ENCODE measurements at places on chromosomes 1 and 21. TPM values are rescaled to one million over a fixed set of nuclear protein-coding genes. Genes with fewer than 3 reads are reported as not detected.

GRCh38 chr1:170765712-170766330, 101.9 kb downstream of the PRRX1 start:
- DNase-seq, result no peak

DNA sequence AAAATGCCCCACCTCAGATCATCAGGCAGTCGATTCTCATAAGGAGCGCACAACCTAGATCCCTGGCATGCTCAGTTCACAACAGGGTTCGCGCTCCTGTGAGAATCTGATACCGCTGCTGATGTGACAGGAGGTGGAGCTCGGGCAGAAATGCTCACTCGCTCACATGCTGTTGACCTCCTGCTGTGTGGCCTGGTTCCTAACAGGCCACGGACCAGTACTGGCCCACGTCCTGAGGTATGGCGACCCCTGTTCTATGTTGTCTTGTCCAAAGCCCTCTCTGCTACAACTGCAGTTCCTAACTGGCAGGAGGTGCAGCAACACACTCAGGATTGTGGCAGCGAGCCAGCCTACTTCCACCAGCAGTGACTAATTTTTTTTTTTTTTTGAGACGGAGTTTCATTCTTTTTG, 70.6 kb downstream of the CLSTN1 start:
- DNase-seq, result no peak

DNA sequence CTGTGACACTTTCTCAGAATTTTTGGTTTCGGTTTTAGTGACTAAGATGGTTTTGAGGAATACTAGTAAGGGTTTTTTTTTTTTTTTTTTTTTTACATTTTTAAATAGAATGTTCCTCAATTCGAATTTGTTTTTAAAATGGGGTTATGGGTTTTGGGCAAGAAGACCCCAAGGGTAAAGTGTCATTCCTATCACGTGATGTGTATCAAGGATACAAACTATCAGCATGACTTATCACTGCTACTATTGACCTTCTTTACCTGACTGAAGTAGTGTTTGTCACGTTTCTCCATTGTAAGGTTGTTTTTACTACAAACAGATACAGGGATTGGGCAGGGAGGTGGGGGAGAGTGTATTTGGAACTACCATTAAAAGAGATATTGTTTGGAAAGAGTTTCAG, 781.1 kb upstream of the ADGRL4 start:
- no peak for DNase-seq

GRCh38 chr21:16454399-16454798, 724.6 kb downstream of the USP25 start:
- DNase-seq, result no peak

DNA sequence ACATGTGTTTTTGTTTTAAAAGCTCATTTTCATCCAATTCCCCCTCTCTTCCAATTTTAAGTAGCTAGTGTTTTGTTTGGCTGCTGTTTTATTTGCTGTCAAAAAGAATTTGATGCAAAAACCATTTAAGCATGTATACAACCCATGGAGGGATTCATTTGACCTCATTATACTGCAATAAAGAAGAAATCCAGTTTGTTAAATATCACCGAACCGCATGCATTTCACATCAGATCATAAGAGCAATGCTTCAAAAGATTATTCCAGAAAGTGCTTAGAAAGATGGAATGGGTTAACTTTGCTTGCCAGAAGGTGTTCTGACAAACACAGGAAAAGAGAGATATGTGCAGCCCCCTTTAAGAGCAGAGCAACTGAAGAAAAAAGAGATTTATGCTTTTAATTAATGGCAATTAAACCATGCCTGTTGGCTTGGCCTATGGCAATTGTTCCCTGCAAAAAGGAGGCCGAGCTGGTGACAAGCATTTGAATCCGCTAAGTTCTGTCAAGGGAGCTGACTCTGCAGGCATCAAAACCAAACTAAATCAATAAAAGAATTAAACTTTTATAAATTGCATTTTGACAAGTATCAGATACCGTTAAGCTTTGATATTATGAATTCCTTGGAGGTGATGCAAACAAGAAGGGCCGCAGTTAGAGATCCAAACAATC, 14.4 kb upstream of the BARHL2 start:
- no peak for DNase-seq

DNA sequence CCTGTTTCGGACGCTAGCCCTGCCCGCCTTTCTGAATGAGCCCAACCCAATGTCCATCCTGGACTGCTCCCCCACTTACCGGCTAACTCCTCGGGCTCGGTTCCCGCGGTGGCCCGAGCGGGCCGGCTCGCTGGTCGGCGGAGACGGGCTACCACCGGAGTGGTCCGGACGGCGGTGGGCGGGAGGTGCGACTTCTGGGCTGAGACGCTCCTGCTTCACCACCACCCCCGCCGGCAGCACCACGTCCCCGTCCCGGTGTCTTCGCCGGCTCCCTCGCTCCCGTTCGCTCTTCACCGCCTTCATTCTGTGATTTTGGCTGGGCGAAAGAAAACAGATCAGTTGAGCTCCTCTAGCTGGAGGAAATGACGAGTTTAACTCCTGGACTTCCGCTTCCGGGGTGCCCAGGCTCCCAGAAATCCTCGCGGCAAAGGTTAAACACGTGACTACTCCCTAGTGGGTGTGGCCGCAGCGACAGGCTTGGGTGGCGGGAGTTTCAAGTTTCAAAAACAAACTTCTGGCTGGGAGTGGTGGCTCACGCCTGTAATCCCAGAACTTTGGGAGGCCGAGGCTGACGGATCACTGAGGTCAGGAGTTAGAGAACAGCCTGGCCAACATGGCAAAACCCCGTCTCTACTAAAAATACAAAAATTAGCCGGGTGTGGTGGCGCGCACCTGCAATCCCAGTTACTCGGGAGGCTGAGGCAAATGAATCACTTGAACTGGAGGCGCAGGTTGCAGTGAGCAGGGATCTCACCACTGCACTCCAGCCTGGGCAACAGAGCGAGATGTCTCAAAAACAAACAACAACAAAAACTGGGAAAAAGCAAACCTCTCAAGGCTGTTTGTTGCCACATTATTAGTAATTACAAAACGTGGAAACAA, at the start of gene SNIP1:
TSS of gene SNIP1 (minus strand) at position 367 of the 882 bp plus-strand sequence. CDS start at position 303, 64 bp downstream.
- peak; percentile 98 for DNase-seq

GRCh38 chr1:108034396-108034795, 69.4 kb upstream of the VAV3 start:
- no peak for DNase-seq

- no peak for DNase-seq
Measured at GRCh38 chr1:53568540-53568939, 109.3 kb downstream of the DMRTB1 start.

DNA sequence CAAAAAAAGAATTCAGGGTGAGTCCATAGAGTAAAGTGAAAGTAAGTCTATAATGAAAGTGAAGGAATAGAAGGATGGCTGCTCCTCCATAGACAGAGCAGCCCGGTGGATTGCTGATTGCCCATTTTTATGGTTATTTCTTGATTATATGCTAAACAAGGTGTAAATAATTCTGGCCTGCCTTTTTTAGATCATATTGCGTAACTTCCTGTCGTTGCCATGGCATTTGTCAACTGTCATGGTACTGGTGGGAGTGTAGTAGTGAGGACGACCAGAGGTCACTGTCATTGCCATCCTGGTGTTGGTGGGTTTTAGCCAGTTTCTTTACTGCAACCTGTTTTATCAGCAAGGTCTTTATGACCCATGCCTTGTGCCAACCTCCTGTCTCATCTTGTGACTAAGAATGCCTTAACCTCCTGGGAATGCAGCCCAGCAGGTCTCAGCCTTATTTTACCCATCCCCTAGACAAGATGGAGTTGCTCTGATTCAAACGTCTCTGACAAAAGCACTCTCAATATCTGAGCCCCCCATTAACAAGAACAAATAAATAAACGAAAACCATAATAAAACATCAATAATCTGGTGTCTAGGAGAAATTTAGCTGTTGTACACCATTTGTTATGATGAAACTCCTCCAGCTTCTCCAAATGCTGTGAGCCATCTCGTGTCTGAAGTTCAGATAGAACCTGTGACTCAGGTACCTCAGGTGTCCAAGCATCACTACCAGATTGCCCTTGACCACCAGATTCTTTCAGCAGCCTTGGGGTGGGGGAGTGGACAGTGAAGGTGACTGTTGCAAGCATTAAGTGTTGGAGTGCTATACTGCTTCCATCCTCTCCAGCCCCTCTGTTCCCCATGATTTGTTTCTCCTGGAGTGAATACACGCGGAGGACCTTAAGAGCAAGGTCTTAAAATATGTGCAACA, 36.0 kb downstream of the EBNA1BP2 start:
- no peak for DNase-seq

GRCh38 chr1:53792806-53793205, 45.3 kb downstream of the NDC1 start:
- no peak for DNase-seq

GRCh38 chr21:33541105-33541711, 709 bp downstream of the GART start:
- DNase-seq, result peak; percentile 75

DNA sequence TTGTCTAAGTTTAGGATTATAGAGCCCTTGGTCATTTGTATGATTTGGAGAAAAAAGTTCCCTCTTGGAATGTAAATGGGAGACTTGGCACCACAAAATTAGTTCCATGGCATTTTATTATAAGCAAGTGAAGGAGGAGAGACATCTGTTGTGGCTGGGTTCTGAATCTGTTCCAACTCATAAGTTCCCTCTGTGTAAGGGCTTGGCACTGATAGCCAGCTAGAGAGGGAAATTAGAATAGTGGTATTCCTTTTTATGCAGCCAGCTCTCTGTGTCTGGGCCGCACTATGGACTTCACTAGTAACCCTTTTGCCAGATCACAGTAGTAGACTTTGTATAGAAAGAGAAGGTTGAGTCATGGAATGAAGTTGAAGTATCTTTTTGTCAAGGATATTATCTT, 31.1 kb downstream of the GNAI3 start:
- no peak for DNase-seq

- DNase-seq, result no peak
Measured at GRCh38 chr1:26794391-26794790, 6.6 kb downstream of the PIGV start.

DNA sequence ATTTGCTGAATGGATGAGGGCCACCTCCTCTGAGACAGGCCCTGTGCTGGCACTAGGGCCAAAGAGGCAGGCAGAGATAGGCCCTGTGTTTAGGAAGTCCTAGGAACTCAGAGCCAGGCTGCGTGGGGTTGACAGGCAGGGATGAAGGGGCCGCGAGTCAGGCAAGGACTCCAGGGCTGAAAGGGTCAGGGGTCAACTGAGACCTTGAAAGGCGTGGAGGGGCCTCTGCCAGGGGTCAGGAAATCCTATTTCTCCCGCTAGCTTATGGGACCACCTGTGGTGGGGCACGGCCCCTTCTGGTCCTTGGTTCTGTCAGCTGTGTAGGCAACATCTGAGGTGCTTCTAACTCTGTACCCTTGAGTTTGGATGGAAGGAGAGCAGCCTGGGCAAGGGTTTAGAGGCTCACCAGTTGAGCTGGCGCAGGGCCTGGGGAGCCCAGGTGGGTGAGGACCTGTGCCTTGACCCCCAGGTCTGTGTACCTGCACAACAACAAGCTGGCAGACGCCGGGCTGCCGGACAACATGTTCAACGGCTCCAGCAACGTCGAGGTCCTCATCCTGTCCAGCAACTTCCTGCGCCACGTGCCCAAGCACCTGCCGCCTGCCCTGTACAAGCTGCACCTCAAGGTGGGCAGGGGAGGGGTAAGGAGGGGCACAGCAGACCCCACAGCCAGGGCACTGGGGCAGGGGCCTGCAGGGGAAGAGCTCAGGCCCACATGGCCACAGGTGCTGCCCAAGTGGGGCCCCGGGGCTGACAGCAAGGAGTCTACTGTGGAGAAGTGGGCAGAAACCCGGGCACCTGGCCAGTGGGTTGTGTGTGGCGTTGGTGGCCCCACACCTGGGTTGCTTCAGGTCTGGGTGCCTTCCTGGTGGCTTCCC, 14.9 kb downstream of the PODN start:
- DNase-seq, result no peak

DNA sequence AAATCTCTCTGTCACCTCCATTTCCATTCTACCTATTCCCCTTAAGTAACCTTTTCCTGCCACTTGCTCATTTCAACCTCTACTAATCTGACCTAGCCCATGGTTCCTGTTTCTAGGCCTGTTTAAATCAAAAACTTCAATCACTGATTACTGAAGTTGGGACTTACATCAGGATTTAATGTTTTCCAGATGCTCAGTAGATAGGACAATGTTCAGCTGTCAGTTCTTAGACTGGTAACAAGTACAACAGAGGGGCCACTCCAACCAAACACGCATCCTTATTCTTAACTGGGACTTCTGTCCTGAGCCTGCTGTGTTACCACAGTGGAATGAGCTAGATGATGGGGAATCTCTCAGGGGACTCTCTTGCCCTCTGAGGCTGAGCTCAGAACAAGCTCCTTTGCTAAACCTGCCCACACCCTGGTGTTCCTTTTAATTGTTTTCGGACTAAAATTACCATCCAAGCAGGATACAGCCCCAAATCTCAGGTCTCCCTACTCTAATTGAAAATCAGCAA, 974.6 kb downstream of the TTLL7 start:
- DNase-seq, result no peak

- peak; percentile 88 for DNase-seq
Measured at GRCh38 chr1:201530741-201531531, 8.0 kb upstream of the NAV1 start.

- DNase-seq, result no peak
Measured at GRCh38 chr1:109946511-109946910, 35.9 kb downstream of the CSF1 start.

DNA sequence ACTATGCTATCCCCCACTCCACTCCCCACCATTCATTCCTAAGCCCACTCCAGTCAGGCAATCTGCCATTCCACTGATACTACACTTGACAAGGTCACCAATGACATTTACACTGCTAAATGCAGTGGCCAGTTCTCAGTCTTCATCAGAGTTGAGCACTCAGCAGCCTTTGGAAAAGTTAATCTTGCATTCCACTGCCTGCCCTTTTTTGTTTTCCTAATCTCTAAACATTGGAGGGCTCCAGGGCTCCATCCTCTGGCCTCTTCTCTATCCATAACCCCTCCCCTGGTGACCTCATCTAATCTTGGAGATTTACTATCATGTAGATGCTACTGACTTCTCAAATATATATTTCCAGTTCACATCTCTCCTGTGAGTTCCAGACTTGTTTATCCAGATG, 70.9 kb upstream of the S1PR1 start:
- no peak for DNase-seq

DNA sequence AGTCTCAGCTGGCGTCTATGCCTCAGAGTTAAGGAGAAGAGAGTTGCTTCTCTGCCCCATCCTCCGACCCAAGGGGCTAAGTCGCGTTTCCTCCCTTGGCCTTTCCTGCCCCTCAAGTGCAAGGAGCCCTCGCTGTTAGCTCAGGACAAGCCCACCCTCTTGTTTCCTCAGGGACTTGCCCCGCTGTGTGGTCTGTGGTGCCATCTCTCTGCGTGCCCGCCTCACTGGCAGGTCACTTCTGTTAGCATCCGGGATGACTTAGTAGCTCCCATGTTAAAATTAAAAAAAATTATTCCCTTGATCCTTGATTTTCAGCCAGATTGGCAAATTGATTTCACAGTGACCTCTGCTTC, 96.5 kb downstream of the PCBP3 start:
- no peak for DNase-seq

- peak; percentile 95 for DNase-seq
Measured at GRCh38 chr1:99849744-99850458, at the start of gene AGL. AGL (plus strand) TSS chr1:99850361; CDS start chr1:99851043, 682 bp downstream.

The TSPAN2 gene
- not detected for total RNA-seq

The MMP23B gene
- 0.38 TPM for total RNA-seq

The HMGCS2 gene
- 0.18 TPM for total RNA-seq

The VAMP4 gene
- 13.7 TPM for total RNA-seq

The RBM11 gene
- 2.2 TPM for total RNA-seq

The TRPM2 gene
- 2.1 TPM for total RNA-seq

The FYB2 gene
- total RNA-seq, result not detected

The LRRC8B gene
- total RNA-seq, result 20.3 TPM

The NEK7 gene
- 30.3 TPM for total RNA-seq

The GPR153 gene
- 1.5 TPM for total RNA-seq

The POFUT2 gene
- total RNA-seq, result 24.2 TPM
